ENCODE measurements at places on chromosomes 4 and X.
A peak's percentile ranks its signal among the peaks of the same experiment; 100 is the strongest.

DNA sequence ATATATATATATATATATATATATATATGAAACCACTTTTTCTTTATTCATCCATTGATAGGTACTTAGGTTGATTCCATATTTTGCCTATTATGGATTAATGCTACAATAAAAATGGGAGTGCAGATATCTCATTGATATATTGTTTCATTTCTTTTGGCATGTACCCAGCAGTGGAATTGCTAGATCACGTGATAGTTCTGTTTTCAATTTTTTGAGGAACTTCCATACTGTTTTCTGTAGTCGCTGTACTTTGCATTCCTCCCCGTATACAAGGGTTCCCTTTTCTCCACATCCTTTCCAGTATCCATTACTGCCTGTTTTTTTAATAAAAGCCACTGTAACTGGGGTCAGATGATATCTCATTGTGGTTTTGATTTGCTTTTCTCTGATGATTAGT is 124.6 kb downstream of the GABRB1 start:
- DNase-seq = no peak

GRCh38 chr4:142846108-142846728 is at the start of gene INPP4B:
TSS of gene INPP4B (minus strand) at chr4:142846301.
- no peak for DNase-seq

- DNase-seq = peak; percentile 67
These were observed 4.8 kb downstream of the FRMPD3 start for GRCh38 chrX:107454302-107454701.

GRCh38 chr4:110357521-110357920 is 118.4 kb upstream of the ENPEP start:
- DNase-seq = no peak

- DNase-seq = peak; percentile 76
These were observed 45.7 kb downstream of the SYTL5 start for GRCh38 chrX:38052096-38052495.

DNA sequence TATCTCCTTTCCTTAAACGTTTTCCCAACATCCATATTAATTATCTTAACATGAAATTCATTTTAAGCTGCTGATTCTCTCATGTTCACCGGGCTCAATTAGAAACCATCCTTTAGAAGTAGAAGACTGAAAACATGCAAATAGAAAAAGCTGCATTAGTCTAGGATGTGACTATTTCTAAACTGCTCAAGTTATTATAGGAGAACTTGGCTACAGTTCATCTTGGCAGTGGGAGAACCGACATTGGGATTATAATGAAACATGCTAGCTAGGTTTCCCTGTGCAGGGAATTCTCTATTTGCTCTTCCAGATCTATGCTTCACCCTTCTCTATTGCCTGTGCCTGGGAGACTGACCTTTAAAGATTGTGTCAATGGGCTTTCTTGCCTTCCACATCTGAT is 151.0 kb upstream of the PPARGC1A start:
- DNase-seq = no peak

DNA sequence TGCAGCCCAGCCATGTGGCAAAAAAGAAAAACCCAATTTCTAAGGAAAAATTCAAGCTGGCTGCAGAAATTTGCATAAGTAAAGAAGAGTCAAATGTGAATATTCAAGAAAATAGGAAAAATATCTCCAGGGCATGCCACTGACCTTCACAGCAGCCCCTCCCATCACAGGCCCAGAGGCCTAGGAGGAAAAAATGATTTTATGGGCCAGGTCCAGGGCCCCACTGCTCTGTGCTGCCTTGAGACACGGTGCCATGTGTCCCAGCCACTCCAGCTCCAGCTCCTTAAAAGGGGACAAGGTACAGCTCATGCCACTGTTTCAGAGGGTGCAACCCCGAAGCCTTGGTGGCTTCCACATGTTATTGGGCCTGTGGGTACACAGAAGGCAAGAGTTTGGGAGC is 182.7 kb upstream of the FGF16 start:
- DNase-seq = no peak

- DNase-seq = no peak
These were observed 67.5 kb upstream of the ATP8A1 start for GRCh38 chr4:42724451-42724850.
